ENCODE measurements at places on chromosomes 13 and 19.

GRCh38 chr19:57688011-57688763 lies 6.4 kb downstream of the ZNF551 start:
- DNase-seq: no peak

- no peak for DNase-seq
Observed at GRCh38 chr19:1217366-1217765, 11.8 kb downstream of the STK11 start.

DNA sequence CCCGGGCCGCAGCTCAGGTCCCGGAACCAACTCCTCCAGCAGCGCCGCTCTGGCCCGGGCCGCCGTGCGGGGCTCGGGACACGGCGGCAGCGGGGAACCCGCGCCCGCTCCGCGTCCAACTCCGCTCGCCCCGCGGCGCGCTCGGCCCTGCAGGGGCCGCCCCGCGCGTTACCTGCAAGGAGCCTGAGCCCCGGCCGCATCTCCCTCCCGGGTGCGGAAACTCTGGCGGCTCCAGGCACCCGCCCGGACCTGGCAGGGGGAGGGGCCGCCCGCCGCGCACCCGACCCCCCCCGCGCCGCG lies at the start of gene TMTC4:
TSS of gene TMTC4 (minus strand) at position 224 of the 300 bp plus-strand sequence. CDS start 4,433 bp downstream, outside the sequence.
- no peak for DNase-seq

- no peak for DNase-seq
Observed at GRCh38 chr13:104837756-104838155, 1697.7 kb downstream of the EFNB2 start.

DNA sequence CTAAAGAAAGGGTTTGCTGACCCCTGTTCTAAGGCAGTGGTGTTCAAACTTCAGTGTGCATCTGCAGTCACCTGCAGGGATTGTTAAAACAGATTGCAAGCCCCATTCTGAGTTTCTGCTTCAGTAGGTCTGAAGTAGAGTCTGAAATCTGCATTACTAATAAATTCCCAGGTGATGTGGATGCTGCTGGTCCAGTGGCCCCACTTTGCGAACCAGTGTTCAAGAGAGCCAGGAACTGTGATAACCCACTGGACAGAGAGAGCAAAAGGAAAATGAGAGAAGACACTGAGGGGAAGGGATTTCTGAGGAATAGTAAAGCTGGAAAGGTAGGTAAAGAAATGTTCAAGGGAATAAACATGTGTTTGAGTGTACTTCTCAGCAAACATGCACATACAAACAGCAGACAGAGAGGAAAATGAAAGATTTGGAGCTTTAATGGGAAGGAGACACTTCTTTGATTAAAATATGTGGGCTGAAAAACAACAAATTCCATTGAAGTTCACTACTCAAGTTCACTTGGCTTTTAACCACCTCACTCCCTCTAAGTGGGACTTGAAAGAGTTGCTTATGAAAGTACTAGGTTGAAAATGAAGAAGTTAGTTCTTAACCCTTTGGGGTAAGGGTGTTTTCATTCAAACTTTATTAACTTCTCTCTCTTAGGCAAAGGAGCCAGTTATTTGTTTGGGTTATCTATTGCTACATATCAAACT lies 26.4 kb upstream of the FAM216B start:
- DNase-seq: no peak

DNA sequence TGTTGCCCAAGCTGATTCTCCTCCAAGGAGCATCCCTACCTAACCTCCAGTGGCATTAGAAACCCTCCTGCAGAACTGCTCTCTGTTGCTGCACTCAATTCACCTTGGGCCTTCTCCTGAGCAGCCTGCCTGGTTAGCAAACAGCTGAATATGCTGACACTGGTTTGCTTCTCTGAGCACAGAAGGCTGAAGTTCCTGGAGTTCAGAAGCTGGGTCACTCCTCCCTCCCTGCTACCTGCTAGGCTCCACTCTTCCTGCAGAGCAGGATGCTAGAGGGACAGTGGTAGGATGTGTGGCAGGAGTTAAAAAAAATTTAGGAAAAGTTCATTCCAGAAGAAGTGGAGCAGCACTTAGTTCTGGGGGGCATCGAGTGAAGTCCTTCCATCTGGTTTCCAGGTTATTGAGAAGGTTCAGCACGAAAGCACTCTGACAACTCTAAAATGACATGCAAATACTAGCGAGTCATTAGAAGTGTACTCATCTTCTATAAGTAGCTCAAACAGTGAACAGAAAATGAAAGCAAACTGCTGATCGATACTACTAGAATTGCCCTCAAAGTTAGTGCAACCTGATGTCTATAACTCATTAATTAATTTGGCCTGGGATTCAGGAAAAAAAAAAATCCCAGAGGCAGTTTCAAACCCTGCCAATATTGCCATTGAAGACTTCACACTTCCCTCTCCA lies 293.7 kb downstream of the POU4F1 start:
- no peak for DNase-seq

- no peak for DNase-seq
Observed at GRCh38 chr19:11278670-11279069, 16.3 kb upstream of the DOCK6 start.

DNA sequence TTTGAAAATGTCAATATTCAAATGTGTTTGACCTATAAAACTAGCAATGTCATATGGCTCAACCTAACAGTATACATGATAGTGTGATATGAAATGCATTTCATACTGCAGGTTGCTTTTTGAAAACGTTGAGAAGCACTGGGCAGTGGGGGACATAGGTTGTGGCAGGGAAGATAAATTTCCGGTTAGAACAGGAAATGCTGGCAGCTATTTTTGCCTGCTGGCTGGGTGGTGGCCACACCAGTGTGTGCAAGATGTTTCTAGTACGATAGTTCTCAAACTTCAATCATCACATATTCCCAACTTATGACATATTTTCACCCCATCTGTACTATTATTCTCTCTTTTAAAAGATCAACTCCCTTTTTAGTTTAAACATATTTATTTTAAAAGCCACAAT lies 17.2 kb downstream of the FXYD5 start:
- DNase-seq: no peak

GRCh38 chr19:30862876-30863275 lies 486.4 kb downstream of the TSHZ3 start:
- no peak for DNase-seq

- no peak for DNase-seq
Observed at GRCh38 chr19:12872255-12872654, 9.0 kb downstream of the DNASE2 start.

DNA sequence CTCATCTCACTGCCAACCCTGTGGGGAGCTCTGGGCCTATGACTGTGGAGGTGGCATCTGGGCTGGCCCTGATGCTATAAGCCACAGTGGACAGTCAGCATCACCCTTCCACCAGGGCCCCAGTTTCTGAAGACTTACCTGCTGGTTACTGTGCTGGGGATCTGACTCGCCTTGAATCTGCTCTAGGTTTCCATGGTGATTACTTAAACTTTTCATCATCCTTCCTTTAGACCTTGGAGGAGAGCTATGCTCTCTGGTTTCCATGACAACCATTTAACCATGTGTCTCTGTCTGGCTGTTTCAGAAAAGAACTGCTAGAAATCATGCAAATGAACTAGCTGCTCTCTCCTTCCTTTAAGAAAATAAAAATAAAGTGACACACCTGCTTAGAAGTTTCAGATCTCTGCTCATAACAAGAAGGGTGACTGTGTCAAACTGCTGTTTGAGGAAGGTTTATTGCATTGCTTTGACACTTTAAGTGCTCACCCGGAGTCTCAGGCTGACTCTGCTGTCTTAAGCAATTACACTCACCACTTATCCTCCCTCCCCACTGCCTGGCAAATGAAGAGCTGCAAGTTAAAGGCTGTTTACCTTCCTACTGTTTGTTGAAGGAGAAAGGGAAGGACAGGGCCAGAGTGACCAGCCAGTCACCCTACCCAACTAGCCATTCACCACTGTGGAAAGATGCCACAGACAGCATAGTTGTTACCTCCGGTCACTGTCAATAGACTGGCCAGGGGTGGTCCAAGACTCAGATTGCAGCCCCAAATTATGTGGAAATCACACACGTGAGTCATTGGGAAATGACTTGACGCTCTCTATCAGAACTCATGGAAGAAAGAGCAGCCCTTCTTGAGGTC lies 87.6 kb downstream of the HSPH1 start:
- no peak for DNase-seq

DNA sequence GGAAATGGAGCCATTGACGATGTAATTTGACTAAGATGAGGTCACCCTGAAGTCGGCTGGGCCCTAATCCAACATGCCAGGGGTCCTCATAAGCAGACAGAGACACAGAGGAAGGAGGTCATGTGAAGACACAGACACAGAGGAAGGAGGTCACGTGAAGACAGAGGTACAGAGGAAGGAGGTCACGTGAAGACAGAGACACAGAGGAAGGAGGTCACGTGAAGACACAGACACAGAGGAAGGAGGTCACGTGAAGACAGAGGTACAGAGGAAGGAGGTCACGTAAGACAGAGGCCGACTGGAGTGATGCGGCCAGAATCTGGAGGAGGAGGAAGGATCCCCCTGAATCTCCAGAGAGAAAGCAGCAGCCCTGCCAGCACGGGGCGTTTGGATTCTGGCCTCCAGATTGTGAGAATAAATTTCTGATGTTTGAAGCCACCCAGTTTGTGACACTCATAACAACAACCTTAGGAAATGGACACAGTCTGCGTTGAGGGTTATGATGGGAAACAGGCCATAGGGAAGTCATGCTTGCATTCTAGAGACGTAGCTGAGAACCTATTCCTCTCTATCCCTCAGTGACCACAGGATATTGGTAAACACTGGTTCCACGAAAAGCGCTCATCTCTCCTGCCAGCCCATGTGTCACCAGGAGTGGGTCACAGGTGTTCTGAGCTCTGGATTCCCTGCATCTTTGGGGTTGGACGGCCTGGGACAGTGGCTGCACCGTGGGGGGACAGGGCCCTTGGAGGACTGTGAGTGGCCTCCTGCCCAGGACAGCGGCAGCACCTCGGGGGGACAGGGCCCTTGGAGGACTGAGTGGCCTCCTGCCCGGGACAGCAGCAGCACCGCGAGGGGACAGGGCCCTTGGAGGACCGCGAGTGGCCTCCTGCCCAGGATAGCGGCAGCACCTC lies 108.5 kb downstream of the SOX1 start:
- DNase-seq: no peak

DNA sequence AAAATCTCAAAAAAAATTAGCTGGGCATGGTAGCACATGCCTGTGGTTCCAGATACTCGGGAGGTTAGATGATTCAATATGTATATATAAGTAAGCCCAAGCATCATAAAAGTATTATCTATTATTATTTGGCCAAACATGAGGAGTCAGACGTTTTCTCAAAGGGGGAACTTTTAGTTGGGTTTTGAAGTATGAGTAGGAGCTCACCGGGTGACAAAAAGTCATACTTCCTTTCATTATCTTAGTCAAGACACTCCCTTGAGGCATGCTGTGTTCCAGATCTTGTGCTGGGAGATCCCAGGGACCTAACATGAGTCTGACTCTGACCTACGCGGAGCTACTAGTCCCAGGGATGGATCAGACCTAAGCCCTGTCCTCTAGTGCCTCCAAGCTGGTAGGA lies 8.2 kb upstream of the MYH14 start:
- DNase-seq: no peak

GRCh38 chr19:19528721-19529490 lies at the start of gene YJEFN3:
Gene YJEFN3 (plus strand): TSS chr19:19528911. CDS start chr19:19528933, 22 bp downstream.
- no peak for DNase-seq

DNA sequence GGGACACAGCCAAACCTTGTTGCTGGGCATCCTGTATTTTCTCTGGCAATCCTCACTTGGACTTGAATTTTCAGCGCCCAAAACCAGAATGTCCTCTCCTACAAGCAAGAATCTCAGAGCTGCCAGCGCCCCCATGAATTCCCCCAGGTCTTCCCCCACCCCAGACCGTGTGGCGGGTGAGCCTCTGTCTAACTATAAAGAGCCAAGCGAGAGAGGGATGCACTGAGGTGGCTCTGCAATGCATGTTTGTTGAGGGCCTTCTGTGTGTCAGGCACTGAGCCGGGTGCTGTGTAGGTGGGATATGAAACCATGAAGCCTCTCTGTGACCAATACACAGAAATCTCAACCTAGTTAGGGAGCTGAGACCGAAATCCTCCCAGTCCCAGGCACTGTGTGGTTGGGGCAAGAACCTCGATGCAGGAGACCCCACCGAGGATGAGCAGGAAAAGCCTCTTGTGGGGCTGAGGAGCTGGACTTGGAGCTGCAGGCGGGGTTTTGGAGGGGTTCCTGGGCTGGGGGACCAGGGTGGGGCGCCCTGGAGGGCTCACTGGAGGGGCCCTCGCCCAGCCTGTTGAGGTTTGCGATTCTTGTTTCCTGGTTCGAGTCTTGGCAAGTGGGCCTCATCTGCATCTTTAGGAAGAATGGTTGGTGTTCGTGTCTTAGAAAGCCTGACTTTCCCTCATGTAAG lies 12.4 kb upstream of the PROZ start:
- DNase-seq: no peak

GRCh38 chr13:24292481-24292880 lies 16.9 kb upstream of the C1QTNF9 start:
- no peak for DNase-seq

- no peak for DNase-seq
Observed at GRCh38 chr19:42253245-42254088, 1.5 kb downstream of the ERF start.

DNA sequence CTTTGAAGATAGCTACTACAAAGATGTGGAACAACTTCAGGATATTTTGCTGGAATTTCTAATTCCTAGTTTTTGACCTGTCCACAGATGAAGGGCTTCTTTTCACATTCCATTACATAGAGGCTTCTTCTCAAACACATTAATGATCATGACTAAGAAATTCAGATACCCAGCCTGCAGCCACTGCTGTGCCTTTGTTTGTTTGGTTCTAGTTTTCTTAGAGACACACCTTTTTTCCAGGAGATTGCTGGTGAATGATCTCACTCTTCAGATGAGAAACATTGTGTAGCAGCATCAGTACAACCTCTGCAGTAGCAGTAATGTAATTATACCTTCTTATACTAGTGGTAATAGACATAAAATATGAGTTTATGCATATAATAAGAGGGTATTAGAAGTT lies 5.0 kb downstream of the TDRD3 start:
- DNase-seq: no peak

DNA sequence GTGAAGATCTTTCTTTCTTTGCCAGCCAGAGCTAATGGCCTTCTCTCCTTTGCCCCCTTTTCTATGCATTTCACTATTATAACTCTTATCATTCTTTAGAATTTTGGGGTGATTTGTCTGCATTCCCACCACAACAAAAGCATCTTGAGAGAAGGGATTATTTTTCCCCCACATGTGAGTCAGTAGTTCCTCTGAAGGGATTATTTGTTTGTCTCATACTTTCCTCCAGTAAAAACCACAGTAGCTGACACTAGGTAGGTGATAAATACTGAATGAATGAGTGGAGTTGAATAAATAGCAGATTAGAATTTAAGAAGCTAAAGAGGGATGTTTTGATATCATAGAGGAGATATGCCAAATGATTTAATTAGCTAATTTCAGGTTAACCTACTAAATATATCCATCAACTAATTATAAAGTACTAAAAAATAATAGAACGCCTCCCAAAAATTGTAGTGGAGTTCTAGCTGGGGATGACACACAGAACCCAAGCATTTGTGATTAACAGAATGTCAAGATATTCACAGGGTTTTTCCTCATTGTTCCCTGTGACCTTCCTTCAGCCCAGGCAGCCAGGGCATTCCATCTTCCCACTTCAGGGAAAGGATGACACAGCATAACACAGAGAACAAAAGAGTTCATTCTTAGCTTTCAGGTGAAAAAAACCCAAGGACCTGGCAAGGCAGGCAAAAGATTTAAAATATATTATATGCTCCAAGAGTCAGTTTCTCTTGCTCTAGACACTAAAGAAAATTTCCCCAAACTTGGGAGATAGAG lies 3.5 kb upstream of the TBC1D4 start:
- no peak for DNase-seq

GRCh38 chr19:33462112-33462791 lies 59.3 kb downstream of the PEPD start:
- no peak for DNase-seq

GRCh38 chr19:30084390-30084819 lies 142.4 kb downstream of the URI1 start:
- no peak for DNase-seq

- no peak for DNase-seq
Observed at GRCh38 chr13:113895436-113895835, 31.6 kb upstream of the GAS6 start.

Data from activated CD4-positive, alpha-beta T cell treated with anti-CD3 and anti-CD28 coated beads, Interleukin-2, amount 50 U/mL, for 24 hours (primary cell).